ENCODE measurements at places on chromosomes 7 and 10.

- no peak for DNase-seq
These were observed 497.3 kb downstream of the SORCS3 start for GRCh38 chr10:105138358-105138757.

DNA sequence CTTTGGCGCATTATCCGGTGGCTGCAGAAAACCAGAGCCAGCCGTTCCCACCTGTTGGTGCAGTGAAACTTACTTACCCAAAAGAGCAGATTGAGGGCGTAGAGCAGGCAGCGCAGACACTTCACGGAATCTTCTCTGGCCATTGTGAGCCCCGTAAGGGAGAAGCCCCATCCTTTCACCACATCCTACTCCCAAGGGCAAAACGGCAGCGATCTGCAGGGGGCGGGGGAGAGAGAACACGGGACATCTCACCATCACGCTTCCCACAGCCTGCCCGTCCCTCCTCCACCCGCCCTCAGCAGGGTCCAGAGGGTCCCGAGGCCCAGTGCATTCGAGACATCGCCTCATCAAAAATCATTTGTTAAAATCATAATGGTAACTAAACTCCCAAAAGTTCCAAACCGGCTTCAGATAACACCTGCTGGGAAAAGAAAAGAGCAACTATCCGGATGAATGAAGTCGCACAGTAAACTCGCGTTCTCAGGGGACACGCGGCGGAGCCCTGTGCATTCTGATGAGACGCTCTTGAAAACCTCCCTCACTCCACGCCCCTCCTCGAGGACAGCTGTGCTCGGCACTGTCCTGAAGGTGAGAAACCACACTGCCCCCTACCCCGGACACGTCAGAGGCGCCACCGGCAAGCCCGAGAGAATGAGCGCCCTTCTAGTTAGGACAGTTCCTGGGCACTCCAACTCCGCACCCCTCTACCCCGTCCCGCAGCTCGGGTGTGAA is 1.2 kb downstream of the TSPAN12 start:
- peak; percentile 1 for DNase-seq

DNA sequence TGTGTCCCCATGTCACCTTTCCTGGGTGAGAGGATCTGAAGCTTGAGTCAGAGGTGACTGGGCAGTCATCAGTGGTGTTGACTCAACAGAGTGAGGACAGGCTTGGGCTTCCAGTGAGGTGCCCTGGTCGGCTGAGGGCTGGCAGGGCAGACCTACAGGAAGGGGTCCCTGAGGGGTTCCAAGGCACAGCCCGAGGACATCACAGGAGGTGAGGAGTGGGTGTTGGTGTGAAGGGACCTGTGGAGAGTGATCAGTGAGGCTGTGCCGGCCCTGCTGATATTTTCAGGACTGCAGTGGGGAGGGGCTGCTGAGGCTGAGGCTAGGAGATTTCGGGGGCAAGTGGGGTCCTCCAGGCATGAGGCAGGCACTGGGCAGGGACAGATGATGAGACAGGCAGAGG is 545.5 kb downstream of the TCERG1L start:
- no peak for DNase-seq

DNA sequence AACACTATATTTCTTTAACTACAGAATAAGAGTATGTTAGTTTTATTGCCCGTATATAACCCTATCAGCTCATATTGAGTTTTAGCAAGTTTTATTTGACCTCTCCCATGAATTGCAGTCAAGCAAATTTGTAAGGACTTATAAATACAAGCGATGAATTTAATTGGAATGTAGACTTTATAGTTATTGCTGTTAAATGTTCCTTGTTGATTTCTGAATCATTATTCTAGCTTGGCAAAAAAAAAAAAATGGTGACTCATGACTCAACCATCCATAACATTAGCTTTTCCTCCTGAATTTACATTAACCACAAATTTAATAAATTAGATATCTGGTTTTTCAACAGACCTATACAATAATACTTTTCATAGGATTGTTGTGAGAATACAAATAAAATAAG is 334.0 kb upstream of the LRRTM3 start:
- peak; percentile 68 for DNase-seq

DNA sequence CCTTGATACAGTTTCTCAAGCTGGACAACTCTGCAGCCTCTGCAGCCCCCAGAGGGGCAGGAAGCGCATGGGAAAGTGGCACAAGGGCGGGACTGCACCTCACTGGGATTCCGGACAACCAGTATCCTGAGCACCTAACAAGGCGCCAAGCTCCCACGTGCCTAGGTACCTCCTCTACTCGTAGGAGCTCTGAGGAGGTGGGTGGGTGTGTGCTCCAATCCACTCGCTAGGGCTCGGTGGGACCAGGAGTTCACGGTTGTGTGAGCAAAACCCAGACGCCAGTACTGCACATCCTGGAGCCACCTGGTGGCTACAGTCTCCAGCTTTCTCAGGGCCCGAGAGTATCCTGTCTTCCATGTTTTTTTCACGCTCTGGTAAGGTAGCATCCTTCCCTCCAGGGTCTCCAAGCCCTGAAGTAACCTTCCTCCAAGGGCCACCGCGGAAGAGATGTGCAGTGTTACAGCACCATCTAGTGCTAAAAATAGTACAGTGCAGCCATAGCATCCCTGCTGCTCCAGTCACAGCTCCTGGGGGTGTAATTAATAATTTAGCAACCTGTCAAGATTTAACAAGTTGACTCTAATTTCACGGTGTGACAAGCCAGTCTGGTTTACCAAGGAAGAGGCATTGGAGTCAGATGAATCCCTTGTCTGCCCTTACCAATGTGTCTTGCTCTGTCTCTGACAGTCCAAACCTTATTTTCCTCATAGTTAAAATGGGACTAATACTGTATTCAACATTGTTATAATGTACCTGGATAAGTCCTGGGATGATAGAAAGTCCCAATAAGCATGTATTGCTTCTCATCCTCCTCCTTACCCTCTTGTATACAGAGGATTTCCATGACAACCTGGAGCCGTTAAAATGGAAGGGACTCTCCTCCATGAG is 70.4 kb downstream of the HERPUD2 start:
- peak; percentile 31 for DNase-seq

DNA sequence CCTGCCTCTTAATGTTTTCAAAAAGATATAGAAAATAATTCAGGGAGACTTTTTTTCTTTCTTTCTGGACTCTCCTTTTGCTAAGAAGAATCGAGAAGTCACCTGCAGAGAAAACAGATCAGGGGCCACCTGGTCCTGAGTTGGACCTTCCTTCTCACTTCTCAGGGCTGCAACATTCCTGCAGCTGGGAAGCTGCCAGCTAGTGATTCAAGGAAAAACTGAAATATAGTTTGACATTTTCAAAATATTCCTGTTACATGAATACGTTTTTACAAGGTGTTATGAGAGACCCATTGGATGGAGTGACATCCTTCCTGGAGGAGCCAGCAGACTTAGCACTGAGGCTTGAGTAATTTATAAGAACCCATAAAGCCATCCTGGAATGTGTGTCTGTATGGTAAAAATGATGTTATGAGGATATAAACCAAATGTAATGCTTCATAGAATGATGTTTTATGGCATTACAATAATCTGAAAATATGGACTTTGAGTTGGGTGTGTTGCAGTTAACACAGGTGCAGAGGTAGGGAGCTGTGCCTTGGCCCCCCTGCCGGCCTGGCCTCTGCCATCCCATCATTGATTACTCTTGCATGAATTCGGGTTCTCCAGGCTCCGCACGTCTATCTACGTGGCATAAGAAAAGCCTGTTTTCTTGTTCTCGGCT is 149.7 kb downstream of the PAXIP1 start:
- DNase-seq: no peak

GRCh38 chr7:66399566-66399965 is 194.4 kb downstream of the TPST1 start:
- peak; percentile 38 for DNase-seq

GRCh38 chr10:118370499-118370898 is 28.4 kb upstream of the FAM204A start:
- no peak for DNase-seq

GRCh38 chr10:110833234-110833940 is 38.3 kb upstream of the PDCD4 start:
- DNase-seq: no peak

GRCh38 chr7:99860281-99861127 is 16.3 kb downstream of the OR2AE1 start:
- DNase-seq: peak; percentile 8

- DNase-seq: no peak
These were observed 216.9 kb upstream of the PPP2R2D start for GRCh38 chr10:131683941-131684340.

GRCh38 chr10:5811387-5811821 is 1.8 kb downstream of the GDI2 start:
- peak; percentile 44 for DNase-seq

GRCh38 chr7:3238525-3239210 is 62.4 kb upstream of the SDK1 start:
- DNase-seq: no peak

GRCh38 chr7:149422162-149422913 is 38.5 kb downstream of the ZNF777 start:
- peak; percentile 67 for DNase-seq

DNA sequence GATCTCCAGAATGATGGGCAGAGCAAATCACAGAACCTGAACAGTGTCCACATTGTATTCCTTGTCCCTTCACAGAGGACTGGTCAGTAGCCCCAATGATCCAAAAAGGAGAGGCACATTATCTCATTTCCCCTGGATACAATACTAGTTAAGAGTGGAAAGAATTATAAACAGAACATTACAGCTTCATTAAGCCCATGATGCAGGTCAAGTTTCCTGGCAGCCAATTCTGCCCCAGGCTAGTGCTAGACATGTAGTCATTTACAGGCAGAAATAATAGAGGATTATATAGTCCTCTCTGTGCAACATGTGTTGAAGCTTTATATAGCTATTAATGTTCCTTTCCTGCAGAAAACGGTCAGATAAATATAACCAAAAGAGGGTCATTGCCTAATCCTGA is 124.3 kb upstream of the WNT16 start:
- DNase-seq: no peak

DNA sequence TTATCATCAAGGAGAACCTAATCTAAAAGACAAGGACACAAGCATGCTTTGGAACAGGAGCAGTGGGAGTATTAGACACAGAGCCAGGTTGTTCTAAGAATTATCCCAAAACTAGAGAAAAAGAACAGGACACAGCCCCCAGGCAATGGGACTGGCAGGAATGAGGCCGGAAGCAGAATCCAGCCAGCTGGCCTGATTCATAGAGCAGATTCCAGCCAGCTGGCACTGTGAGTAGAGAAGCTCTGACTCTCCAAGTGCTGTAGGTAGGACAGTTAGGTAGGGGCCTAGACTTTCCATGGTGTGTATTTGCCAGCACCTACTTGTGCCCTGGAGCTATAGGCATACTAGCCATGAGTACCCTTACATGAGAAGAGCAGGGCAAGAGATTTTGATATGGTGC is 13.3 kb upstream of the RAB18 start:
- no peak for DNase-seq

GRCh38 chr10:106595281-106595680 is 569.2 kb downstream of the SORCS1 start:
- DNase-seq: no peak

- DNase-seq: no peak
These were observed 14.3 kb upstream of the TLX1 start for GRCh38 chr10:101116754-101117153.

- no peak for DNase-seq
These were observed 97.9 kb downstream of the RAB18 start for GRCh38 chr10:27601946-27602538.

DNA sequence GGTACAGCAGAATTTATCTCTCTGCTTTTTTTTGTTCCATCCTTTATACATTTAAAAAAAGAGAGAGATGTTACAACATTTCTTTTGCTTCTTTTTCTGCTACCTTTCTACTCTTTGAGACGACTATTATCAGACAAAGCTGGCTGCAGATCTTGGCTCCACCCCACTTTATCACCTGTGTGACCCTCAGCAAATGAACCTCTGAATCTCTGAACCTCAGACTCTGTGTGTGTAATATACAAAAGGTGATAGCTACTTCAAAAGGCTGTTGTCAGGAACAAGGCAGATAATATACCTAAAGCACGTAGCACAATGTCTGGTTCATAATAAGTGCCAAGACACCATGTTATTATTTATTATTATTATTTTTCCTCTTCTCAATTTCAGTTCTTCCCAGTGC is 32.6 kb upstream of the UBE2D1 start:
- no peak for DNase-seq

DNA sequence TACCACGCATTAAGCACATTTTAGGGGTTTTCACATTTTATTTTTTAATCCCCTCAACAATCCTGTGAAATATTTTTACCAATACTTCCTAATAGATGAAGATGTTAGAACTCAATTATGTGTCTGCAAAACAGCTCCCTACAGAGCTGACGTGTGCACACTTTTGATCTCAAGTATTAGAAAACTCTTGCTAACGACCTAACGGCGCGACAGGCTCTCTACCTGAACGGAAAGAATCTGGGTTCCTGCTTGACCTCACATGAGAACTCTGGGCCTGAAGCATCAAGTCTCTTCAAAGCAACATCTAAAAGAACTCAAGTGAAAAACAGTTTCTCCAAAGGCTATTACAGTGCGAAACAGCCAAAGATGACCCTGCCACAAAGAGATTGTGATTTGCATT is 113.9 kb downstream of the DOCK4 start:
- DNase-seq: no peak

- DNase-seq: no peak
These were observed 80.0 kb downstream of the COBL start for GRCh38 chr7:51236470-51237132.

DNA sequence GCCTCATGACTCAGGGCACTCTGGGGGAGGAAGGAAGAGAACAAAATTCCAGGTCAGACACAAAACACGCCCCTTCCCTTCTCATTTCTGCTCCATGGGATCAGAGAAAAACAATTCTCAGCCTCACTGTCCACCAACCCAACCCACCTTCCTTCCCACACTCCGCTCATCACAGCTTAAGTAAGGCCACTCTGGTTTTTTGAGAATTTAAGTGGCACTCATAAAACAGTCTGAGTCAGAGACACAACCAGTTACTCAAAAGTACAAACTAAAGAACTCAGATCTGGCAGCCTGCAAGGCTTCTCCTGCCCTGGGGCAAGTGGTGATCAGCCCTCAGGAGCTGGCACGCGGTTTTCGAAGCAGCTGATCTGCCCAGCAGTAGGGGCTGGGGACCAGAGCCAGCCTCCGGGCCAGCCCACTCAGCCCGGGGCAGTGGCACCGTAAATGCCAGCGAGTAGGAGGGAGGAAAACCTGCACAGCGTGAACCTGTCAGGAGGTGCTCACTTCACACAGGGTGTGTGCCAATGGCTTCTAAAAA is 39.1 kb upstream of the ABLIM1 start:
- no peak for DNase-seq

GRCh38 chr10:98331885-98332284 is 63.9 kb upstream of the LOXL4 start:
- DNase-seq: no peak

GRCh38 chr7:69277366-69277765 is 320.9 kb upstream of the AUTS2 start:
- DNase-seq: peak; percentile 88

- DNase-seq: no peak
These were observed 76.9 kb downstream of the PRKCQ start for GRCh38 chr10:6503171-6503570.

- peak; percentile 43 for DNase-seq
These were observed 126.4 kb upstream of the CCDC6 start for GRCh38 chr10:60032723-60033122.

DNA sequence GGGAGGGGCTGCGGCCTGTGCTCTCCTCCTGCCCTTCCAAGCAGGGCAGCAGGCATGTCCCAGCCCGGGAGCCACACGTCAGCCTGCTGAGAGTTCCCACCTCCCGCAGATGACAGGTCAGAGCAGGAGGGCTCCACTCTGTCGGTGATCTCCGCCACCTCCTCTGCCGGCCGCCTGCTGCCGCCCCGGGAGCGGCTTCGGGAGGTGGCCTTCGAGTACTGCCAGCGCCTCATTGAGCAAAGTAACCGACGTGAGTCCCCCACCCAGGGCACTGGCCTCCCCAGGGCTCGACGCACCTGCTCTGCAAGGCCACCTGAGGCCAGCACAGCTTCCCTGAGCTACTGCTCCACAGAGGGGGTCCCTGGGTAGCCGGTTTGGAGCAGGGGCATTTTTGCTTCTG is 9.4 kb downstream of the AP5Z1 start:
- no peak for DNase-seq

All from fibroblast of skin of abdomen (primary cell).